Stimulated activated CD4-positive, alpha-beta T cell treated with anti-CD3 and anti-CD28 coated beads, Interleukin-1b, Interleukin-23, amount 100 ng/mL, for 1 hour (primary cell): ENCODE measurements at places on chromosomes 3 and 15.

DNA sequence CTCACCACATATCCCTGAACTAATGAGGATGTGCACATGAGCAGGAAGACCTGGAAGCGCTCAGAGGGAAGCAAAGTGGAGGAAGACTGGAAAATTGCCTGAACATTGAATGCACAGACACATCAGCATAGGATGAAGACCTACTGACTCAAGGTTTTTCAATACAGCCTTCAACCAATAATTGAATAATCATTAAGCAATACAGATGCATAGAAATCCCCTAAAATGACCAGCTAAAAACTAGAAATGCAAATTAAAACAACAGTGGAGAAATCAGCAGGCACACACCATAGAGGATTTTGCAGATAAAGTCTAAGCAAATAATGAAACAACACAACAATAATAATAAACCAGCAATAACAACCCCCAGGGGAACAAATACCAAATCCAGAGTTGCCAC is 80.4 kb downstream of the CEP152 start:
- DNase-seq: no peak

- no peak for DNase-seq
Observed at GRCh38 chr3:196660381-196661166, 21.1 kb downstream of the NRROS start.

DNA sequence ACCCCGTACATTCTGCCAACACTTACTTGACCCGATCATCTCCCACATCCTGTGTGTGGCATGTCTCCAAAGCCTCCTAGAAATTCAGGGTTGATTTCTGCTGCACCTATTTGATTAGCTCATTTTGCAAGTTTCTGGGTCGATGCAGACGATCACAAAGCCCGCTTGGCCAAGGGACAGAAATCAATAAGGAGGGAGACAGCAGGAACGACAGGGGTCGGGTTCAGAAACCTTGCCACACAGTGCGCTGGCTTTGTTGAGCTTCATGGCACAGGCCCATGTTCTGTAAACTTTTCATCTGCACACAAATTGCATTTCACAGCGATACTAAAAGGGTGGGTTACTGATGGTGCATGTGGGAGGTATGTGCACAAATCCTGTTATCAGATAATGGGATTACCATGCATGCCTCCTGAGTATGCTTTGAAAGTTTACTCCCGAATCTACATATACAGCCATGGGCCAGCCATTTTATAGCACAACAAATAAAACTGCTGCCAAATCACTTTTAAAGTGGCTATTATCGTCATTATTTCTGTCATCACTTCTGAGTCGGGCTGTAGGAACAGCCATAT is 95.9 kb upstream of the ATP11B start:
- no peak for DNase-seq

- peak; percentile 43 for DNase-seq
Observed at GRCh38 chr3:72738752-72739530, 109.3 kb downstream of the SHQ1 start.

GRCh38 chr3:169105561-169105960 is 558.0 kb downstream of the MECOM start:
- DNase-seq: no peak
